Hepatic stellate cell (primary cell): ENCODE measurements at places on chromosomes 1 and 21.

DNA sequence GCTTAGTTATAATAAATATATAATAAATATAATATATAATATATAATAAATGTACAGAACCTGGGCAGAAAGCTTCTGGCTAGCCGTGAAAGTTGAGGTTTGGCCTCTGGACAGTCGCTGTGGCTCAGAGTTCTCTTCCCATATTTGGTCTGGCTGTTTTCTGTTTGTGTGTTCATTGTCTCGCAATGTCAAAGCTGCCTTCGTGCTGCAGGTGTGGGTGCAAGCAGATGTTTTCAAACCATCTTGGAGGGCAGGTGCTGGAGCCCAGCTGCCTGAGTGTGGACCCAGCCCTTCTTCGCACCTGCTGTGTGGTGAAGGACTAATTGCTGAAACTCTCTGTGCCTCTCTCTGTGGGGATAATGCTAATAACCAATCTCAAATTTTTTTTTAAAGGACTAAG is 3.6 kb upstream of the CSTB start:
- DNase-seq: no peak

DNA sequence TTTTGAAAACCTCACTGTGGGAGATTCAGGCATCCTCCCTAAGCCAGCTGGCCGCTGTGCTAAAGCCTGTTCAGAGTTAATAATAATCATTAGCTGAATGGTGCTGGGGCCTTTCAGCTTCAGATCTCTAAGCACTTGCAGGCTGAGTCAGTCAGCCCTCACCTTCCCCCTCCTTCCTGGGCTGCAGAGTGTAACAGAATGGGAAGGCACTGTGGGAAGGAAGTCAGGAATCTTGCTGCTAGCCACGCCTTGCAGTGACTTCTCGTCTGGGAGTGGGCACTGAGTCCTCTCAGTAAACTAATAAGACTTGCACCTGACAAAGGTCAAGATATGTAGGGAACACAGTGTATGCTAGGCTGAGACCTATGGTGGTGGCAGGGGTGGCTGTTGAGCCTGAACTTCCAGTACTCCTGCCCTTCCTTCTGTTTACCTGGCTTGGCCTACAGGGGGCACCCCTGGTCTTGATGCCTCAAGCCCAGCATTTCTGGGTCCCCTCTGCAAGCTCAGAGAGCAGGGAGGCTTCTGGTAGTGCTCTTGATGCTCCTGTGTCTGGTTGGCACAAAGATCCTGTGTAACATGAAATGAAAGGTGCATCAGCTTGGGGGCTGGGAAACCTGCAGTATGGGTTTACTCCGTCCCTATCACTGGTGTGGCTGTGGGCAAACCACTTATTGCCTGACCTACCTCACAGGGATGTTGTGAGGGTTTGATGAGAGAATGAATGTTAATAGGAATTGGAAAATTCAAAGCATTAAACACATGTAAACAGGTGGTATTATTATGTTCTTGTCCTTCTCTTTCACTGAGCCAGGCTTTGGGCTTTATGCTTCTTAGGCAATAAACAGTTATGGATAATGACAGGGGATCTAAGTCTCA is 6.0 kb downstream of the CYB561D1 start:
- peak; percentile 49 for DNase-seq

- DNase-seq: no peak
Measured at GRCh38 chr1:230864441-230864840, 3.9 kb downstream of the C1orf198 start.

- peak; percentile 50 for DNase-seq
Measured at GRCh38 chr1:168112673-168113305, 23.9 kb downstream of the GPR161 start.

DNA sequence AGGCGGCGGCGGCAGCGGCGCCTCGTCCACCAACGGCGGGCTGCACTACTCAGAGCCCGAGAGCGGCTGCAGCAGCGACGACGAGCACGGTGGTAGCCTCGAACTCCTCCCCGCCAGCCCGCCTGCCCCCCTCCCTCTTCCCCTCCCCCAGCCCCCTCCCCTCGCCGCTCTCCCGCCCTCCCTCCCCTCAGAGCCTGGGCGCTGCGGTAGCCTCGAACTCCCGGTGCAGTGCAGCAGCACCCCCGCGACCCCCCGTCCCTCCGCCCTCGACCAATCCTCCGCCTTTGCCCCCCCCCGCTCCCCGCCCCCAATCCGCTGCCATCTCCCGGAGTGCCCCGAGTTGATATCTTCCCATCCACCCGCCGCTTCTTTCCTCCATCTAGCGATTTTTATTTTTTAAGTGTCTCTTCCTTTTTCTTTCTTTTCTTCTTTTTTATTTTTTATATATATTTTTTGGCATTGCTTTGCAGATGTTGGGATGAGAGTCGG is 516 bp downstream of the RCOR3 start:
- peak; percentile 41 for DNase-seq

DNA sequence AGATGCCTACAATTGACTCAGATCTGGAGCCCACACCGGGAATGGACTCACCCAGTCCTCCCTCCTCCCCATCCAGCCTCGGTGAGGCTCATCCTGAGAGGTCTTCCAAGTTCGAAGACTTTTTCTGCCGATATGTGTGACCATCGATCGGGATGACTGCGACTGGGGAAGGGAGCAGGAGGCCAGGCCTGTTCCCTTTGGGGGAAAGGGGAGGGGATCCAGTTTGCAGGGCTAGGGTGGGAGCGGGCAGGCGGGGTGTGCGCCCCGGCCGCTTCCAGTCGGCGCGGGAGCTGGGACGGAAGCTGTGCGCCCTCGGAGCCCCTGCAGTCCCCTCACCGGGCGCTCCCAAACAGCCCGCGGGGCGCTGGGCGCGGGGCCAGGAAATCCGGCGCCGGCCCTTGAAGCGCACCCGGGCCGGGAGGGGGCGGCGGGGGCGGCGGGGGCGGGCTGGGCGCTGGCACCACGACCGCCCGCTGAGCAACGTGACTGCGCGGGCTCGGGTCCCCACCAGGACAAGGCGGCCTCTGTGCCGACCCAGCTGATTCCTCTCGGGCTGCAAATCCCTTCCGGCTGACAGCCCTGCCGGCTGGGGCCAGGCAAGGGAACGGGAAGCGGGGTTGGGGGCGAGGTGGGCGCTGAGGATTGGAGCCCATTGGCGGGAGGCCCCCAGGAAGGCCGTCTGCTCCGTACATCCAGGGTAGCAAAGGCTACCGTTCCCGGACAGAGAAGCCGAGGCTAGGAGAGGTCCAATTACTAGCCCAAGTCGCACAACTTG is 103.9 kb downstream of the EBNA1BP2 start:
- DNase-seq: no peak

DNA sequence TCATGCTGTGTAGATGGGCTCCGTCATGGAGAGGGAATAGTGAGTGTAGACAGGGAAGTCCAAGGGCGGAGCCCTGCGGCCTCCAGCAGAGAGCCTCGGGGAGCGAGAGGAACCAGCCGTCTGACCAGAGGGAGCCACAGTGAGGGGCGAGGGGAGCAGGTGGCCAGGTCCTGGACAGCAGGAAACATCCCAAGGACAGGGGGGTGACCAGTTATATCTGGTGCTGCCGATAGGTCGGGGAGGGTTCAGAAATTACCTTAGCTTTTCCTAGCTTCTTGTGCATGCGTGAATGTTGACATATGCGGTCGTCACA is 46.5 kb downstream of the TRAPPC10 start:
- DNase-seq: no peak

GRCh38 chr1:195754874-195755273 is 853.4 kb downstream of the KCNT2 start:
- no peak for DNase-seq

GRCh38 chr1:206963119-206963712 is 7.0 kb downstream of the FCAMR start:
- no peak for DNase-seq

- no peak for DNase-seq
Measured at GRCh38 chr1:201096041-201096461, 16.2 kb downstream of the CACNA1S start.

DNA sequence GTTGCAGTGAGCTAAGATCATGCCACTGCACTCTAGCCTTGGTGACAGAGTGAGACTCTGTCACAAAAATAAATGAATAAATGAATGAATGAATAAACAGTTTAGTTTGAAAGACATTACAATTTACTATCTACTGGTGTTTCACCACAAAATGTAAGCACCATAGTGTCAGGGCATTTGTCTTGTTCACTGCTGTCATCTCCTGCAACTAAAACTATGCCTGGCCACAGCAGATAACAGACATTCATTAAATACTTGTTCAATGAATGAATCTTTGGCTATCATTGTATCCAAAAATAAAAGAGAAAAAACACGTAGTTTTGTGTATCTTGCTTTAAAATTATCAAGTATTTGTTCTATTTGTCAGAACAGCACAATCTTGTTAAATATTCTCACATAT is 32.5 kb downstream of the SASS6 start:
- DNase-seq: peak; percentile 45

- DNase-seq: no peak
Measured at GRCh38 chr1:170370087-170370486, 161.9 kb upstream of the GORAB start.

DNA sequence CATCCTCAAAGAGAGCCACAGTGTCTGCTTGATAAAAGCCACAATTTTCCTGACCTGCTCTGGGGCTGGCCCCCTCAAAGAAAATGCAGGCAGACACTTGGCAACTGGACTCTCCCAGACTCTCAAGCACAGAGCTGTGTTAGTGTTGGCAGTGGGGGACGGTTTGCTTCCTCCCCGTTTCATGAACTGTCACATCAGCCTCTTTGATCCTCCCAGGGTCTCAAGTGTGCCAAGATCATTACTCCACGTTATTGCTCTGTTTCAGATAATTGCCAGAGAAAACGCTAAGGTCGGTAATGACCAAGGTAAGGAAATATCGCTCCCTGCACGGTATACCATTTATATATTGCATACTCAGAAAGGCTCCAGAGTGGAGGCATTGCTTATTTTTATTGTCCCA is 138.8 kb downstream of the NTMT2 start:
- no peak for DNase-seq

GRCh38 chr1:119353836-119354235 is 14.7 kb upstream of the HAO2 start:
- DNase-seq: no peak
